ENCODE measurements at places on chromosomes 6 and 20. TPM values are rescaled to one million over a fixed set of nuclear protein-coding genes. Genes with fewer than 3 reads are reported as not detected.

- H3K36me3 ChIP-seq: no peaks in the 10 kb centered on the region
- no peak for DNase-seq
- H3K27ac ChIP-seq: no peak overlapping the region
- H3K4me1 ChIP-seq: no peaks in the 10 kb centered on the region
- H3K27me3 ChIP-seq: no peaks in the 10 kb centered on the region
- no peak overlapping the region for H3K4me3 ChIP-seq
These were observed 219.7 kb upstream of the TAB2 start for GRCh38 chr6:149097794-149098193.

DNA sequence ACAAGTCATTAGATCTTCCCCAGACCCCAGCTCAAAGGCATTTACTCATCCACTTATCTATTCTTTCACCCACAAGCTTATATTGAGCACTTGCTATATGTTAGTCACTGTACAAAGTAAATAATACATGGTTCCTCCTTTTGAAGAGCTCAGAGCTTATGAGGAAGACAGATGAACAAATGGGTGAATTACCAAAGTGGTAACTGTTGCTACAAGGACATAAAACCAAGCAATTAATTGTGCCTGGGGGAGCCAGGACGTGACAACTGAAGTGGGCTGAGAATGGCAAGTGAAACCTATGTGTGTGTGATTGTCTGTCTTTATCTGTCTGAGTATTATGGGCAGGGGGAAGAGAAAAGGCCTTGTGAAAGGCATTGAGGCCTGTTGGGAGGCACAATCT, 45.6 kb upstream of the AKIRIN2 start:
- no peaks in the 10 kb centered on the region for H3K36me3 ChIP-seq
- no peaks in the 10 kb centered on the region for H3K4me1 ChIP-seq
- DNase-seq: no peak
- no peak overlapping the region for H3K27ac ChIP-seq

The SLC22A1 gene
- 0.78 TPM for total RNA-seq

GRCh38 chr20:50533061-50533460, 22.9 kb downstream of the PTPN1 start:
- H3K27me3 ChIP-seq: no peaks in the 10 kb centered on the region
- no peaks in the 10 kb centered on the region for H3K36me3 ChIP-seq
- no peaks in the 10 kb centered on the region for H3K4me1 ChIP-seq

DNA sequence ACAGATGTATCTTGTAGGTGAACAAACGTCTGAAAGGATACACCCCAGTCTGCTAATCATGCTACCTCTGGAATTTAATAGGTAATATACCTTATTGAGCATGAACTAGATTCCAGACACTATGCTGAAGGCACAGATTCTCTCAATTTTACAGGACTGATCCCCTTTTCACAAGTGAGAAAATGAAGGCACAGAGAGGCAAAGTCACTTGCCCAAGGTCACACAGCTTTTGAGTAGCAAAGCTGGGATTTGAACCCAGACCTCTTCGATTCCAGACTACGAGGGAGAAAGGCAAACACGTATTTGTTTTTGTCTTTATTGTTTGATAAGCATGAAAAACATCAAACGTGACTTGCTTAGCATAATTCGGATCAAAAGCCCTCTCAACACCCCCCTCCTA, 34.4 kb upstream of the PMEPA1 start:
- no peak for DNase-seq
- H3K27me3 ChIP-seq: no peaks in the 10 kb centered on the region
- no peaks in the 10 kb centered on the region for H3K36me3 ChIP-seq
- H3K27ac ChIP-seq: no peak overlapping the region

The PREX1 gene
- not detected for total RNA-seq

DNA sequence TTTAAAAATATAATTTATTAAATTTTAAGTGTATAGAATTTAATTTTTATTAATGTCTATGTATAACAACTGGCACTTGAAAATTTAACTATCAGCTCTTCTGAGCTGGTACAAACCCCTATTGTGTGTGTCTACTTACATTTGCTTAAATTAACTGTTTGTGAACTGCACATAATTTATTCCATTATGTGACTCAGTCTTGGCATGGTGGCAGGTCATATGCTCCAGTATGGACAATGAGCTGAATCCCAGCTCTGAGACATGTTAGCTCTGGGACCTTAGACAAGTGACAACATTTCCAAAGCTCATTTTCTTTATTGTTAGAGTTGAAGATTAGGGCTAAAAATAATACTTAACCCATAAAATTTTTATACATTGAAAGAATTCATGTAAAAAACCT, 526.1 kb upstream of the MARCKS start:
- no peak overlapping the region for H3K27ac ChIP-seq
- no peaks in the 10 kb centered on the region for H3K27me3 ChIP-seq

The HAO1 gene
- not detected for total RNA-seq

GRCh38 chr6:150739711-150740349, 125.7 kb upstream of the MTHFD1L start:
- H3K36me3 ChIP-seq: peaks cover 11% of the 10 kb centered on the region
- DNase-seq: no peak
- peak overlapping the region; percentile 17 for H3K27ac ChIP-seq
- H3K27me3 ChIP-seq: no peaks in the 10 kb centered on the region

The PAX1 gene
- not detected for total RNA-seq

The COX4I2 gene
- total RNA-seq: not detected

The PTCHD4 gene
- total RNA-seq: not detected

The TMEM181 gene
- 10.8 TPM for total RNA-seq

GRCh38 chr6:113570161-113570560, 287.0 kb upstream of the MARCKS start:
- H3K27me3 ChIP-seq: no peaks in the 10 kb centered on the region
- H3K36me3 ChIP-seq: no peaks in the 10 kb centered on the region
- H3K4me1 ChIP-seq: no peaks in the 10 kb centered on the region
- no peak overlapping the region for H3K4me3 ChIP-seq
- DNase-seq: no peak

The PFDN4 gene
- 70.7 TPM for total RNA-seq

- H3K4me3 ChIP-seq: no peak overlapping the region
- no peaks in the 10 kb centered on the region for H3K4me1 ChIP-seq
- H3K36me3 ChIP-seq: no peaks in the 10 kb centered on the region
- H3K27ac ChIP-seq: no peak overlapping the region
These were observed 33.7 kb downstream of the SRSF3 start for GRCh38 chr6:36627801-36628246.

DNA sequence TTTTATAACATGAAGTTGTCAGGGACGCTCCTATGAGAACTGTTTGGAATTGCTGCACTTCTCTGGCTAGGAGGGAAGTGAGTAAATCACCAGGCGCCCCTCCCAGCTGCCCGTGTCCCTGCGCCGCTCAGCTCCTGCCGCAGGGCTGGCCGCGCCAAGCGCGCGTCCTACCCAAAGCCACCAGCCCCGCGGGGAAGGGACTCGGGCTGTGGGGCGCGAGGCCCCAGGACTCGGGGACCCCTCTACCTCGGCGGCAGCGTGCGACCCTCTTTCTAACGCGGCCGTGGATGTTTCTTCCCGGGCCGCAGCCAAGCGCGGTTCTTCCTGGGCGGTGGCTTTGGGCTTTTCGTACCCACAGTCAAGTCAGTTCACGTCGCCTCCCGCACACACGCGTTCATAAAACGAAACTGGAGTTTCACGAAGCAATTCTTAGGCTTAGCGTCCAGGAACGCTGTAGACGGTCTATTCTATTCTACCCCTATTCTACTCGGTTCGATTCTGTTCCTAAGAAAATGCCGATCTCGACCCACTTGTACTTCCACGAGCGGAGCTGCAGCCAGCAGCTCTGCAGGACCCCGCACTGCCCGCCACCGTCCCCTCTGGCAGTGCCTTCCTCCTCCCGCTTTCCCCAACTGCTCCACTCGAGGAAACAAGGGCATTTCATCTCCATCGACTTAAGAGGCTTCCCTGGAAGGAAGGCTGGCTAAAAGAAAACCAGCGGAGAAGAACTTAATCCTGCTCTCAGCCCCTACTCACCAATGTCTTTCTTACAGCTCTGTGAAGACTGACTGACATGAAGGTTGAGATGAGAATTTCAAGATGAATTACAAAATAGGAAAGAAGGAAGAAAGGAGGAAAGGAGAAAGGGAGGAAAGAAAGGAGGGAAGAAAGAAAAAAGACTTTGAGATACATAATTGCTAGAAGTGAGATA, 15.4 kb downstream of the FOXC1 start:
- no peaks in the 10 kb centered on the region for H3K36me3 ChIP-seq
- DNase-seq: no peak
- H3K27ac ChIP-seq: no peak overlapping the region
- H3K4me1 ChIP-seq: no peaks in the 10 kb centered on the region
- H3K4me3 ChIP-seq: no peak overlapping the region

DNA sequence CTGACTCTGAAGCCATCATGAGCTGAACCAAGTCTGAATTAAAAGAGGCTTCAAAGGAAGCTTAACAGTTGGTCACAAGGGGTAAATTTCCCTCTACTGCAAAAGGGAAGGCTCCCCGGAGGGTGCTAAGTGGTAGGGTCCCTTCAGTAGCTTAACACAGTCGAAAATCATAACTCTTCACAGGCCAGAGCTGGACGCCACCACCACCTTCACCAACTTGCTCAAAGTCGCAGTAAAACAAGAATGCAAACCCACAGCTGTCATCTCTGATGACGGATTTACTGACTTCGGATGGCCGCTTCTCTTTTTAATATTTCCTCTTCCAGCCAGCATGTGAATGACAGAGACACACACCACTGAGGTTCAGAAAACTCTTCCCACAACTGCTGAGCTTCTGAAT, 144.7 kb upstream of the FBXL4 start:
- no peaks in the 10 kb centered on the region for H3K27me3 ChIP-seq
- DNase-seq: no peak
- H3K36me3 ChIP-seq: no peaks in the 10 kb centered on the region
- no peak overlapping the region for H3K4me3 ChIP-seq
- no peak overlapping the region for H3K27ac ChIP-seq
- H3K4me1 ChIP-seq: no peaks in the 10 kb centered on the region

DNA sequence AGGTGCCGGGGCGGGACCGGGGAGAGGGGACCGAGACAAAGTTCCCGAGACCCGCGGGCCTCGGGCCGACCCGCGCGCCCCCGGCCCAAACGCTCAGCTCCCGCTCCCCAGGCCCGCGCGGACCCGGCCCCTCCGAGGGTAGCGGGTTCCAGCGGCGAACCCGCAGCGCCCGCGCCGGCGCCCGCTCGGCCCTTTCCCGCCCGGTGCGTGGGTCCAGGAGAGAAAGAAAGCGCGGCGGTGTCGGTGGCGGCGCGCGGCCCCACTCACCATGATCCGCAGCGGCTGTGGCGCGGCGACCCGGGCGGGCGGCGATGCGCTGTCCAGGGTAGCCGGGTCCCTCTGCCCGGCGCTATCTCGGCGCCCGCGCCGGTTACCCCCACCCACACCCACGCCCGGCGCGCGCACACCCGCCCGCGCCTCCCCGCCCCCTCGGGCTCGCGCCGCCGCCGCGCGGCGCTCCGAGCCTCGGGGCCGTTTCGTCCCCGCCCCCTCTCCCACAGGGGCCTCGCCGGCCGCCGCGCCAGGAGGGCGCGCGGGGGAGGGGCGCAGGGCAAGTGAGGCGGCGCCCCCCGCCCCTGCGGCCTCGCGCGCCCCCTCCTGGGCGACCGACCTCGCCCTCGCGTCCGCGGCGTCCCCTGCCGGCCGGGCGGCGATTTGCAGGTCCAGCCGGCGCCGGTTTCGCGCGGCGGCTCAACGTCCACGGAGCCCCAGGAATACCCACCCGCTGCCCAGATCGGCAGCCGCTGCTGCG, at the start of gene ELOVL2:
Gene ELOVL2, minus strand, starts transcription at position 345 of the 751 bp plus-strand sequence. Its CDS starts 75 bp downstream, at position 270.
- no peak within 1 kb of the TSS for H3K4me3 ChIP-seq
- DNase-seq: no peak
- no peaks in the 10 kb centered on the region for H3K4me1 ChIP-seq
- H3K27me3 ChIP-seq: no peaks in the 10 kb centered on the region
- no peak within 1 kb of the TSS for H3K27ac ChIP-seq

The SULF2 gene
- total RNA-seq: not detected

The SLC2A4RG gene
- total RNA-seq: 37.9 TPM

DNA sequence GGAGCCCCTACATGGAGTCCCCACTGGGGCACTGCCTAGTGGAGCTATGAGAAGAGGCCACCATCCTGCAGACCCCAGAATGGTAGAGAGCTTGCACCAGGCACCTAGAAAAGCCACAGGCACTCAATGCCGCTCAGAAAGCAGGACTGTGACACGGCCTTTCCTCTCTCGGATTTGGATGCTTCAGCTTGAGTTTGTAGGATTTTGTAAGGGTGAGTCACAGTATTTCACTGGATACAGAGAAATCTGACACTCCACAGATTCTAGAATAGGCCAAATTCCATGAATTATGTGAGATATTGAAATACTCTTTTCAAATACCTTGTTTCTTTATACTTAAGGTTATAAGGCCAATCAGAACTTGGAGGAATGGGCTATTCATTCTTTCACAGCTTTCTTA, 424.5 kb downstream of the HTR1B start:
- no peak overlapping the region for H3K27ac ChIP-seq
- no peaks in the 10 kb centered on the region for H3K27me3 ChIP-seq
- H3K4me1 ChIP-seq: no peaks in the 10 kb centered on the region
- no peak for DNase-seq

GRCh38 chr20:40913224-40914185, 115.1 kb upstream of the TOP1 start:
- H3K27ac ChIP-seq: no peak overlapping the region
- no peaks in the 10 kb centered on the region for H3K4me1 ChIP-seq

GRCh38 chr20:17129089-17129488, 97.8 kb upstream of the PCSK2 start:
- H3K36me3 ChIP-seq: no peaks in the 10 kb centered on the region
- H3K27ac ChIP-seq: no peak overlapping the region
